Left lobe of liver (tissue), 2 donors: ENCODE measurements at places on chromosomes 3 and 15. TPM values are rescaled to one million over a fixed set of nuclear protein-coding genes. Genes with fewer than 3 reads are reported as not detected.

CDCP1 gene
- 0.53 TPM for total RNA-seq

CPNE4 gene
- not detected for total RNA-seq

GRCh38 chr3:61821823-61822251 is 260.5 kb downstream of the PTPRG start:
- no peak for DNase-seq

DNA sequence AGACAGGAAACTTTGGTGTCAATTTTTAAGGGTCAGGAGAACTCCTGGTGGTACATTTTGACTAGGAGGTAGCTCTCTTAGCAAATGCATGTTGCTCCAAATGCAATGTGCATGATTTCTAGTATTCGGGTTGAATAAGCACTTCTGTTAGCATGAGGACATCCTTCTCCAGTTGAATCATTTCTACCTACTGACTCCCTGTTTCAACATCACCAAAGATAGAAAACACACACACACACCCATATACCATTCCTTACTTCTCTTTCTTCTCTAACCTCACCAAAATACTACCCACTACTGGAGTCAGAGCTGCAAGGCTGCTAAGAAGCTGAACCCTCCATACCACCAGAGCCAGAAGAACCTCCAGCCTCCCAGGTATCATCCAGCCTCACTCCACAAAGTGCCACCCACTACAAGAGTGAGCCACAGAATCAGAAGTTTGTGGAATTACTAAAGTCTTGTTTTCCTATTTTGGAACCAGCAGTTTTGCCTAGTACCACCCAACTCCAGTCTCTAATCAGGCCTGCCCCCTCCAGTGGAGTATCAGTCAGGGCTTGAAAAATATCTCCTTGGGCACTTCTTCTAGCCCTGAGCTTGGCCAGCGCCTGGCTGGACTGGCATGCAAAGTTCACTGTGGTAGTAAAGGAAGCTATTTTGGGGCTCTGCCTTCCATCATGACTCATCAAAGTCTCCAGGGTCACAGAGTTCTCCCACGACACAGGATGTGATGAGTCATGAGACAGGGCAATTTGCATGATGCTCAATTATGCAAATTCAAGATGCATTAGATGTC is 110.3 kb downstream of the CYP19A1 start:
- DNase-seq: no peak

- no peak for DNase-seq
Observed at GRCh38 chr3:70927239-70927638, 614.8 kb upstream of the MDFIC2 start.
